Stimulated activated CD4-positive, alpha-beta T cell treated with anti-CD3 and anti-CD28 coated beads, Interleukin-15, amount 100 ng/mL, for 24 hours (primary cell): ENCODE measurements at places on chromosomes 11 and 22.
A peak's percentile ranks its signal among the peaks of the same experiment; 100 is the strongest.

- no peak for DNase-seq
Observed at GRCh38 chr22:20909543-20910303, 7.5 kb upstream of the CRKL start.

DNA sequence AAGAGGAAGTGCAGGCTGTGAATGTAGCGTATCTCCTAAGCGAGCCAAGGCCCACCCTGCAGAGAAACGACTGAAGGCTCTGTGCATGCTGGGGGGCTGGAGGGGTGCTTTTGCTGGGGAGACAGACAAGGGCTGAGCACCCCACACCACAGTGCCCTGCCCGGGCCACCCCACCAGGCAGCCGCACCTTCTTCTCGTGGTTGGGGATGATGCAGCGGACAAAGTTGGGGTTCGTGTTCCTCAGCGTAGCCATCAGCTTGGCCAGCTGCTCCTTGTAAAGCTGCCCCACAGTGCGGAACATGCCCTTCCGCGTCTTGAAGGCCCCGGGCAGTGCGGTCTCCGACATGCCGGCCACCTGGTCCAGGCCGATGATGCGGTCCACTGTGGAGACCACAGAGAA, 53.3 kb downstream of the APOL1 start:
- DNase-seq = no peak

- DNase-seq = no peak
Observed at GRCh38 chr22:45438336-45438735, 24.8 kb downstream of the RIBC2 start.

GRCh38 chr11:123195188-123196059, at the start of gene CLMP:
CLMP (minus strand) TSS chr11:123195248; CDS start chr11:123194940, 308 bp downstream.
- DNase-seq = peak; percentile 41

GRCh38 chr22:38202437-38203089, 769 bp downstream of the MAFF start:
- peak; percentile 73 for DNase-seq
